Ascending aorta (tissue), 2 donors: ENCODE measurements at places on chromosomes 2 and 18. TPM values are rescaled to one million over a fixed set of nuclear protein-coding genes. Genes with fewer than 3 reads are reported as not detected.
A peak's percentile ranks its signal among the peaks of the same experiment; 100 is the strongest.

Gene EFR3B
- total RNA-seq: 0.32 TPM

DNA sequence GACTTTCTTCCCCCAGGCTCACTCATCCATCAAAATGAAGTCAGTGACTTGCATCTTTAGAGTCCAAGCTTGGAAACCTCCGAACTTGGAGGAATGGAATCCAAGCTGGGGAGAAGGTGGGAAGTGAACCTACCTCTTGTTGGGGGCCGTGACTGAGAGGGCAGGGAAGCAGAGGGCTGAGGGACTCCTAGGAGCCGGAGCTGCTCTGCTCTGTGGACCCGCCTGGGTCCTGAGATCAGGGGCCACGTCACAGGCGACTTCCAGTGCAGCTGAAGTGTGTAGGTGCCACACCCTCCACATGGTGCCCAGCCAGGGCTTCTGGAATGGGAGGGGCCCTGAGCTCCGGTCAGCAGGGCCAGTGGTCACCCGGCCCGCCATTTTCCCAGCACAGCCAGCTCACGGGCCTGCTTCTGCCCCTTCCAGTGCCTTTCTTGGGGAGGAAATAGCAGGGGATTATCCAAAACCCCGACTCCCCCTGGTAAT lies 63.4 kb upstream of the OTOS start:
- DNase-seq: no peak

Gene POTEC
- total RNA-seq: not detected

GRCh38 chr18:22981274-22982133 lies 48.4 kb downstream of the RBBP8 start:
- DNase-seq: no peak

Gene C2orf66
- total RNA-seq: not detected

- no peak for DNase-seq
Observed at GRCh38 chr2:53275743-53276142, 491.9 kb upstream of the CHAC2 start.

GRCh38 chr2:18046558-18047212 lies 168.2 kb downstream of the KCNS3 start:
- no peak for DNase-seq

- peak; percentile 16 for DNase-seq
Observed at GRCh38 chr2:239175181-239175580, 225.6 kb downstream of the HDAC4 start.

Gene FZD7
- total RNA-seq: 32.5 TPM

Gene TXNDC9
- 34.3 TPM for total RNA-seq

DNA sequence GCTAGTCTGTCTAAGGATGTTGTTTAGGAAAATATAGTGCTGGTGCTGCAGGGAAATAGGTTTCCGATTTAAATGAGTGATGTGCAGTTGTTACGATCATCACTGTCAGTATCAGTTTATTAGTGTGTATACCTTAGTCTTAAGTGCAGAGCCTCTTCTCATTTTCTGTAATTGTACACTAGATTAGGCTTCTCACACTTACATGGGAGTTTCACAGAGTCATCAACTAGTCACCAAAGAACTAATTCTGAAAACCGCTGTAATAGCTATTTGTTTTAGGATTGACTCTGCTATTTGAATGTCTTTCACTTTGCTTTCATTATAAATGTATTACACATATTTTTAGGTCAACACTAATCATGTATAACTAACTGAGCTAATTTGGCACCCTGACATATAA lies 99.8 kb upstream of the ZEB2 start:
- no peak for DNase-seq

GRCh38 chr18:77203851-77204250 lies 45.8 kb upstream of the GALR1 start:
- no peak for DNase-seq
